ENCODE measurements at places on chromosomes 3 and 15.

DNA sequence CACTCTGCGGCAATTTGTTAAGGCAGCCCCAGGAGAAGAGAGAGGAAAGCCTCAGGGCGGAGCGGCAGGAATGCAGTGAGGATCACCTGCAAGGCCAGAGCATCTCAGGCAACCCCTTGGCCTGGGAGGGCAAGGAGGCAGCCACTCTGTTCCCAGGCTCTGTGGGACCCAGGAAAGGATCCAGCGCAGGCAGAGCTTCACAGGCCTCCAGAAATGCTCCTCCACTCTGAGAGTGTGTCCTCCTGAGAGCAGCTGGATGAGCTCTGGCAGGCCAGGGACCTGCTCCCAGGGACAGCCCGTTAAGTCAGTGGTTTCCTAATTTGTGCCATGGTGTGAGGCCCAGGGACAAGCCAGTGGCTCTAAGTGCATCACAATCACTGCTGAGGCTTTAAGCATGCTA is 35.2 kb downstream of the RAB6B start:
- DNase-seq, result no peak

DNA sequence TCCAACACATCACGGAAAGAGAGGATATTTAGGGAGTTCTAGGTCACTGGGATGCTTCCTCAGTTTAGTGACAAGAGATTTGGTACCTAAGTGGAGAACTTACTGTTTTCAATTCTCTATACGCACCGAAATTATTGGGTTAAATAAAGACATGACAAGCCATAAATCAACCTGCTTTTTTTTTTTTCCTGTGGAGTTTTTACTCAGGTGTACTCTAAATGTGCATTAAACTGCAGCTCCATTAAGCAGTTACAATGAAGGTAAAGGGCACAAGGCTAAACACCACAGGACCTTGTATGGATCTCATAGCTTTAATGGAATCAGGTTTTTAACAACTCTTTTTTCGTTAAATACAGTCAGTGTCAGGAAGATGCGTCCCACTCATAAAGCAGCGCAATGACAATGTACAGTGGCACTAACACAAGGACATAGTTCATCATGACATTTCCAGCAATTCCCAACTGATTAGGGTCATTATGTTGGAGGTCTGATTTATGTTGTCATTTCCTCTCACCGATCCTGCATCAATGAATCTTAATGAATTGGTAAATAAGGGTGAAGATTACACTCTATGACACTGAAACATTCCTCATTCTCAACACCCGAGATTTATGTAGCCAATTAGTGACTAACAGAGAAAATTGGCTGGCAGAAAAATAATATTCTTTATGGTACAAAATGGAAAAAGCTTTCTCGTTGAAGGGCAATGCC is 355.2 kb downstream of the FOXP1 start:
- no peak for DNase-seq

DNA sequence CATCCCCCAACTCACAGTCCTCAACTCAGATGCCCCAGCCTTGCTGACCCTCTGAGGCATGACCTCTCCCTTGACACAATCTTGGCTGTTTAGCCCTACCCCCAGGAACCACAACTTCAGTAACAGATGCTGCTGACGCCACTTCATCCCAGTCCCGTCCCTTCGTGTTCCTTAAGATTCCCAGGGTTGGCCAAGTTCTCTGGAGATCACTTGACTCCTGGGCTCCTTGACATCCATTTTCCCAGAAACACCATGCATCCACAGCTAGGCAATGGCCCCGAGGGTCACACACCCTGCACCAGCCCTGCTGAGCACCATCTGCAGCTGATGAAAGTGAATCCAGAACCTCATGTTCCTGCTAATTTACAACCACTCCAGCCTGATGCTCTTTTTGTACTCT is 6.9 kb downstream of the RTP2 start:
- no peak for DNase-seq

GRCh38 chr15:29672923-29673809 is 149.1 kb downstream of the TJP1 start:
- DNase-seq, result no peak

DNA sequence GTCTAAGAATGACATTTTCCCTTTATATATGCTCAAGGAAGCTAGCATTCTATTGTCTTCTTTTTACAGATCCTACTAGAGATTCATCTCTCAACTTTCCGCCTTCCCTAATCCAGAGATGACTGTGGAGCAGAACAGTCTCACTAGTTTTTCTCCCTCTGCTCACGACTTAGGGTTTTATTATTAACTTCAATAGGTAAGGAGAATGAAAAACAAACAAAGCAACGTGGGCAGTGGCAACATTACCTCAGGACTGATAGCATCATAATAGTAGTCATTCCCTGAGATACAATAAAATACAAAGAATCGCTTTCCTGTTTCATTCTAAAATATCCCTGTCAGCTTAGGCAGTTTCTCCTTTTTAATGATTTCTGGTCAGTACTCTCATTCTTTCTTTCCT is 154.3 kb upstream of the PLAAT1 start:
- DNase-seq, result no peak

- no peak for DNase-seq
Measured at GRCh38 chr3:24160424-24161095, 215.5 kb downstream of the NR1D2 start.

DNA sequence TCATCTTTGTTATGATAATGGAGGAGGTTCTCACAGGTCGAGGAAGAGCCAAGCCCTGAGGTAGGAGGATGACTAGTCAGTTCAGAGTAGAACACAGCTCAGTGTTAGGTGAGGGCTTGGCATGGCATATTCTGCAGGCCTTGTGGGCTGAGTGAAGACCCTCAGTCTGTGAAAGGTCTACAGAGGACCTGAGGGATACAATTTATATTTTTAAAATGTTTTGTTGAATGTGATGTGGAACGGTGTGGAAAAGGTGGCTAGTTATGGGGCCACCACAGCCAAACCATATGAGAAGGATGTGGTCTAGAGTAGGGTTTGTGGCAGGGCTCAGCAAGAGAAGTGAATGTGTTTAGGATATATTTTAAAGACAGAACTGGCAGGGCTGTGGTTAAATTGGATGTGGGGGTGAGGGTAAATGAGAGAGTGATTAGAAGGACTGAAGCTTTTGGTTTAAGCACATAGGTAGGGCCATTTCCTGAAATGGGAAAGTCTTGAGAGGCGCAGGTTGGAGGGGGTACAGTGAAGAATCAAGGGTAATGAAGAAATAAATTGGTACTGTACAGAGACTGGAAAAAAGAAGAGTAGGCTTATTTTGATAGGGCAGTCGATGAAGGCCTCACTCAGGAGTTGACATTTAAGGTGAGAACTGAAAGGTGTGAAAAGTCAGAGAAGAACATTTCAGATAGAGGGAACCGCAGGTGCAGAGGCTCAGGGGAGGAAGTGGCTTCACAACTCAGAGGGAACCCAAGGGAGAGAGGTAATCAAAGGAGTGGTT is 60.5 kb downstream of the SPTSSB start:
- DNase-seq, result no peak

- DNase-seq, result no peak
Measured at GRCh38 chr3:67401921-67402320, 252.5 kb downstream of the SUCLG2 start.

Measured in stimulated activated CD4-positive, alpha-beta T cell treated with anti-CD3 and anti-CD28 coated beads, Interleukin-1b, Interleukin-23, amount 100 ng/mL, for 1 hour (primary cell).